AG09309 (cell line): ENCODE measurements at places on chromosomes 11 and 22.

DNA sequence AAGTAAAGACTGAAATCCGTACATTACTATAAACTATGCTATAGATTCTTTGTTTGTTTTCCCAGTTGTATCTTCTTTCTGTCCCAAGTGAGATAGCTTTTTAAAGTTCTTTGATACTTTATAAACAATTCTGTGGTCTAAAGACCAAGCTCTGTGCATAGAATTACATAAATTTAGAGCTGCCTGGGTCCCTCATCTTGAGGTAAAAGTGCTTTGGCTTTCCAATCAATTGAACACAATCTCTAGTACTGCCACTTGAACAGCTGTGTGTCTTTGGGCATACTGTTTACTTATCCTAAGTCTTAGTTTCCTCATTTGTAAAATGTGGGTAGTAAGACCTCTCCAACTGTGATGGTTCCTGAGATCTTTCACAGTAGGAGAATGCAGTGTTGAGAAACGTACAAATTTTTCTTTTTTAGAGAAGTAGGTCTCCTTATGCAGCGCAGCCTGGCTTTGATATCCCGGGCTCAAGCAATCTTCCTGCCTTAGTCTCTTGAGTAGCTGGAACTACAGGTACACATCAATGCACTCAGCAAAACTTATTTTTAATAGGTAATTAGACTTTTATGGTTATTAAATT, 2.5 kb upstream of the EED start:
- no peak for DNase-seq

GRCh38 chr11:108561535-108561991, 32.0 kb downstream of the EXPH5 start:
- DNase-seq, result no peak

DNA sequence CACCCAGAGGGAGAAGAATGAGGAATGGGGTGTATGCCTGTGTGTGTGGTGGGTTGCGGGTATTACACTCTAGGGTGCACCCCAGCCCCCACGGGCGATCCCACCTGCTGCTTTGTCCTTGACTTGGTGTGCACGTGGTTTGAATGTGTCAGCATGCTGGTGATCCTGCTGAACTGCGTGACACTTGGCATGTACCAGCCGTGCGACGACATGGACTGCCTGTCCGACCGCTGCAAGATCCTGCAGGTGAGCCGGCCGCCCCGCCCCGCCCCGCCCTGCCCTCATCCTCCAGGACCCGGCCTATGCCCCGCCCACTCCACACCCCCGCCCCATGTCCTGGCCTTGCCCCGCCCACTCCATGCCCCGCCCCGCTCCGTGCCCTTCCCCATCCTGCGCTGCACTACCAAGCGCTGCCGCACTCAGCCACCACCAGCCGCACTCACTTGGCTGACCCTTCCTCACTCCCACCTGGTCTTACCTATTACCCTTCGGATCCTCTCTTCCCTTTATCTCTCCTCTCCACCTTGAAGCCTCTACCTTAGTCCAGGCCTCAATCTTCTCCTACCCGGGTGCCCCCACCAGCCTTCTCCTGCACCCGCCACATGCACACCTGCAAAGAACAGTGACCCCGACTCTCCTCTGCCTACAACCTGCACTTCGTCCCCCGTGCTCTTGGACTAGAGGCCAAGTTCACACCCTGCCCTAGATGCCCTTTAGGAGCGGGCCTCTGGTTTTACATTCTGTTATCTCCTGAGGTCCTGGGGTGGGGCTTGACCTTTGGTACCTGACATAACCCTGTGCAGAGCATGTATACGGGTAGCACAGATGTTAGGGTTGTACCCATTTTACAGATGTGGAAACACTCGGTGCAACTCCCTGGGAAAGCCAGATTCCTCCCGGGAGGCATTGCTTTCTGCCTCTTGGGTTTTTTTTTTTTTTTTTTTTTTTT, 27.7 kb downstream of the CACNA1I start:
- DNase-seq, result no peak

- DNase-seq, result no peak
These were observed 465.2 kb downstream of the MIAT start for GRCh38 chr22:27122574-27122973.

DNA sequence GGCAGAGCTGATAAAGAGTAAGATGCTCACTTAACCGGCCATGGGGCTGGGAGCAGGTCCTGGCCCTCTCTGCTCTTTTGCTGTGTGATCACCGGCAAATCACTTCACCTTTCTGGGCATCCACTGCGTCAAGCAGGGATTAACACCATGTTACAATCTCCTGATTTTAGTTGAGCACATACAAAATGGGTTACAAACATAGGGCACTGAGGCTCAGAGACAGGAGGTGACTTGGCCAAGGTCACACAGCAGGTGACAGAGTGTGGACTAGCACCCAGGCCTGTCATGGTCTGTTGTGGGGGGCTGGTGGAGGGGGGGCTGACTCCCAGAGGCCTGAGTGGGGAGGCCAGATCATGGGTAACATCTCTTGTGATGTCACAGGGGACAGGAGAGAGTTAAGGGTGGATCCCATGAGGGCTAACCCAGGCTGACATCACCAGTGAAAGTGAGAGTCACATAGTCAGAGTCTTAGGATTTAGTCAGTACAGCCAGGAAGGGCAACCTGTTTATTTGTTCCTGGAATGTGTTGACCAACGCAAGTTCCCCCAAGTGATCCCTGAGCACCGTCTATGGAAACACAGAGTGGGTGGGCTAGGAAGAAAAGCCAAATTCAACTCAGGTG, 27.8 kb downstream of the GDPD5 start:
- no peak for DNase-seq
